Effector CD8-positive, alpha-beta T cell (primary cell): ENCODE measurements at places on chromosomes 6 and 20.

DNA sequence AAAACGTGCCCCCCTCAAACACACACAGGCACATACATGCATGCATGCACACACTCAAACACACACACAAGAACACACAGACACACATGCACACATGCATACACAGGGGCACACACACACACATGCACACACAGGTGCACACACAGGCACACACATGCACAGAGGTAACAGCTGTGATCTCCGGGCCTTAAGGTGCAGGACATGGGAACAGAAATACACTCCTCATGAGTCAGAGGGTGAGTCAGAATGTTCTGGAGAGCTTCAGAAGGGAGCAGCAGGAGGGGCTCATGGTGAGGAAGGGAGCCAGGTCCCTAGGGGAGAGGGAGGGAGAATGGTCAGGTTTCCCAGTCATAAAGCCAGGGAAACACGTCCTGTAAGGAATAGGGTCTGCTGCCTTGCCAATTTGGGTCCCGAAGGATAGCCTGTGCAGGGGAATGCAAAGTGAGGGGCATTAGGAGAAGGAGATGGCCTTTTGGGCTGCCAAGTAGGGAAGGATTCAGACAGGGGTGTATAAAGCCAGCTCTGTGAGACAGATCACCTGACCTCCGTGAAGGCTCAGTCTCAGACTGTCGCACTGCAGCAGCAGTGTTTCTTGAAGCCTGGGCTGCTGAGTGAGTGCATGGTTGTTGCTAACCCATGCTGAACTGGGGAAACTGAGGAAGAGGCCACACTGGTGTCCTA lies 123.9 kb downstream of the MAFB start:
- DNase-seq = no peak

DNA sequence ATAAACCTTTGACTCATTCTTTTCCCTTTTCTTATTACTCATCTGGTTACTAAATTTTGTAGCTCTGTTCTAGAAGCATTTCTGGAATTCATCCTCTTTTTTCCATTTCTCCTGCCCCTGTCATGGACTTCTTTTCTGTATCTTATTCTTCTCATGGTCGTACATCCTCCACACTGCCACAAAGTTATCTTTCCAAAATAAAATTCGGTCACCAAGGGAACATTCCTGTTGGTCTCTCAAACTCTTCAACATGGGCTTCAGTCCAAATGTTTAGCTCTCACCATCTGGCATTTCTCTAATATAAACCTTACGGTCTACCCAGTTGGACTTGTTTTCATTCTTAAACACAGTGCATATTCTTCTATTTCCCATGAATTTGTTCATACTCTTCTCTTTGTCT lies 428.8 kb upstream of the ID4 start:
- DNase-seq = no peak

DNA sequence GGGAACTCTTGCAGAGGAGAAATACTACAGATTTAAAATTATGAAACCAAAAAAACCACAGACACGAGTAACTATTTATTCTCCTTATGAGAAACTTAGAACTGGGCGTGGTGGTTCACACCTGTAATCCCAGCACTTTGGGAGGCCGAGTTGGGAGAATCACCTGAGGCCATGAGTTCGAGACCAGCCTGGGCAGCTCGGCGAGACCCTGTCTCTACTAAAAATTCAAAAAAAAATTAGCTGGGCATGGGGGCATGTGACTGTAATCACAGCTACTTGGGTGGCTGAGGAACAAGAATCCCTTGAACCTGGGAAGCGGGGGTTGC lies 36.8 kb downstream of the SSR1 start:
- no peak for DNase-seq

DNA sequence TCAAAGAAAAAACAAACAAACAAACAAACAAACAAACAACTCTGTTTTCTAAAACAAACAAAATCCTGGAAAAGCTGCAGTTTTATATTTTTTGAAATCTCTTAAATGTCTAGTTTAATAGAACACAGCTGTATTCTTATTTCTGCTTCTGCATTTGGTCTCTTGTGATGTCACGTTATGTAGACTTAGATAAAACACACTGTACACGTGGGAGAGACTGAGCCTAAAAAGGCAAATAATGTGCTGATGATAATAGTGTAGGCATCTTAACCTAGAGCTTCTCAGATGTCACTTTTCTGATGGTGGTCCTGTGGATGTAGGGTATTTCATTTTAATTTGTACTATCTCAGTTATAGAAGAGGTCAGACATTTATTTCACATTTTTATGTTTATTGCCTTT lies 261.7 kb downstream of the UTRN start:
- no peak for DNase-seq

DNA sequence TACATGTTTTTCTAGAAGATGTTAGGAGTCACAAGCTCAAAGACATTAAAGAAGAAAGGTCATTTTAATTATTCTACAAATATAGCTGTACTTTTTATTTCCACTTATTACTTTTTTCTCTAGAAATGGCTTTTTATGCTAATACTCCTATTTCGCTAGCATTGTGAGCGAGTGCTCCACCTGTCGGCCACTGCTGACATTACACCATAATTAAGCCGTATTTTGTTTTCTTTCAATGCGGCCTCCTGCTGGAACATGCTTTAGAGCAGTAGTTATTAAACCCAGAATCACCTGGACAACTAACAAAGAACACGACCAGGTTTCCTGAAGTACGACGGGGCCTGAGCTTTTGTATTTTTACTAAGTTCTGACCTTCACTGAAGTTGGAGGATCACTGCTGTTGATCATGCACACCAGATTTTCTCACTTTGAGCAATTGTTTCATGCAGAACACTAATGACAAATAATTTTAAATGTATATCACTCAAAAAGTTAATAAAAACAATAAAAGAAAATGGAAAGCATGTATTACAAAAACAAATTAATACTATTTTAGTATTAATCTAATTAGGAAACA lies 74.1 kb upstream of the PAK5 start:
- no peak for DNase-seq

GRCh38 chr20:24780674-24781417 lies 168.2 kb upstream of the CST7 start:
- DNase-seq = no peak

DNA sequence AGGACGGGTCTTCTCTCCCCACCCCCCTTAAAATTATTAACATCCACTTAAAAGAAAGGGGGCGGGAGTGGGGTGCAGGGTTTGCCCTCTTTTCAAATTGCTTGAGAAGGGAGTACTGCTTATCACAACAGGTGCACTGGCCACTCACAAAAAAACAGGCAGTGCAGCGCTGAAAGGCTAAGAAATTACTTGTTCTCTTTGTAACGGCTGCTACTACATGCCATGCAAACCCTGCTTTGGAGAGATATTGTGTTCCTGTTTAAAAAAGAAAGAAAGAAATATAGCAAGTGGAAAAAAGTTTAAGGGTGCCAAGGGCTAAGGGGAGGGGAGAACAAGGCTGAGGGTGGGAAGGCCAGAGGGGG lies 312.7 kb upstream of the JARID2 start:
- DNase-seq = no peak

DNA sequence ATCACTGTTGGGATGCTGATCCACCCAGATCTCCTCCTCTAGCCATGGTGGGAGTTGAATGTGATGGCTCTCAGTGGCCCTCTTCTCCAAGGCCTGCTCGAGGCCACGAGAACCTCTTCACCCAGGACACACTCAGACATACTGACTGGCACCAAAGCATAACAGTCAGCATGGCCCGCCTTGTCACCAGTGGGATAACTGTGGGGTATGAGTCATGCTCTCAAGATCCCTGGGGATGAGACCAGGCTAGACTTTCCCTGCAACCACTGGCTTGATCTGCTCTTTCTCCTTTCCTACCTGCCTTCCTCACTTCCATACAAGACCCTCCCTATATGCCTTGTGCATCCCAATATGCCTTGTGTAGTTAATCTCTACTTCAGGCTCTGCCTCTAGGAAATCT lies 66.8 kb downstream of the RIN2 start:
- DNase-seq = no peak

GRCh38 chr20:25040438-25040831 lies 17.5 kb downstream of the ACSS1 start:
- DNase-seq = no peak

GRCh38 chr20:33843854-33844253 lies 32.7 kb downstream of the CHMP4B start:
- no peak for DNase-seq

- DNase-seq = no peak
These were observed 73.1 kb downstream of the OR2B2 start for GRCh38 chr6:27838945-27839625.

DNA sequence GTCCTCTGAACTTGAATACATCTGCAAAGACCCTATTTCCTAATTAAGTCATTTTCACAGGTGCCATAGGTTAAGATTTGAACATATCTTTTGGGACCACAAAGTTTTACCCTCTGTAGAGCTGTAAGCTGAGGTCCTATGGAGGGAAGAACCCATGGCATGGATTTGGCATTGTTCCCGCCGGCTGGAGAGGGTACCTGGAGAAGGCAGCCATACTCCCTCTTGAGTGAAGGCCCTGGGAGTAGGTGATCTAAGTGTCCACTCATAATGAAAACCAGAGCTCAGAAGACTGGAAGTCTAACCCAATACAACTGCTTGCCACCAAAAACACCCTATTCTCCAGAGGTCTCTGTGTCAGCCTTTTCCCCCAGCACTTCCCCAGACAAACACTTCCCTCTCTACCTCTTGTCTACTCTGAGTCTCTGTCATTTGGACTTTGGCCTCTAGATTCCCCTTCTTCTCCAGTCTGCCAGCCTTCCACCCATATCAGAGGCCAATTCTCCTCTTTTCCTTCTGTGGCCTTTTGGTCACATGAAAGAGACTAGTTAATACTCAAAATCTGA lies 363.9 kb downstream of the MAFB start:
- no peak for DNase-seq

- DNase-seq = no peak
These were observed 38.9 kb downstream of the LINC00237 start for GRCh38 chr20:21067255-21067654.

DNA sequence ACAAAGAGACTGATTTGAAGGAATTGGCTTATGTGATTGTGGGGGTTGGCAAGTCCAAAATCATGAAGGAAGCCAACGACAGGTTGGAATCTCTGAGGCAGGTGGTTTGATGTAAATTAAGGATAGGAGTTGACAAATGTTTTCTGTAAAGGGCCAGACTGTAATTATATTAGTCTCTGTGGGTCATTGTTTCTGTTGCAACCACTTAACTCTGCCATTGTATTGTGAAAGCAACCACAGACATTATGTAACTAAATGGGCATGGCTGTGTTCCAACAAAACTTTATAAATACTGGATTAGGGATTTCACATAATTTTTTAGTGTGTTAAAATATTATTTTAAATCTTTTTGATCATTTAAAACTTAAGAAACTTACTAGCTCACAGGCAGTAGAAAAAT lies 199.2 kb upstream of the MYLIP start:
- no peak for DNase-seq
